Stimulated activated CD4-positive, alpha-beta T cell treated with anti-CD3 and anti-CD28 coated beads, Interleukin-1b, Interleukin-23, amount 100 ng/mL, for 1 hour (primary cell): ENCODE measurements at places on chromosomes 16 and 17.

DNA sequence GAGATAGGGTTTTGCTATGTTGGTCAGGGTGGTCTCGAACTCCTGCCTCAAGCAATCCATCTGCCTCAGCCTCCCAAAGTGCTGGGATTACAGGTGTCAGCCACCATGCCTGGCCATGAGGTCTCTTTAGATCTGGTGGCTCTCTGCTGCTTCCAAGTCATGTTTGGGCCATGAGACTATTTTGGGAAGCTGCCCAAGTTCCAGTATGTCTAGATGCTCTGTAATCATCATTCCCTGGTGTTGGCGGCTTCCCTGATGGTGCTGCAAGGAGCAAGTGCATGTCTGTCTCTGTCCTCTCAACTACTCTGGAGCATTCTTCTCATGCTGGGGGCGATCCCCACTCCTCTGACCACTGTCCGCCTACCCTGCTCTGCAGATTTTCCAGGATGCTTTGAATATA lies 6.4 kb upstream of the ODF4 start:
- DNase-seq: no peak

DNA sequence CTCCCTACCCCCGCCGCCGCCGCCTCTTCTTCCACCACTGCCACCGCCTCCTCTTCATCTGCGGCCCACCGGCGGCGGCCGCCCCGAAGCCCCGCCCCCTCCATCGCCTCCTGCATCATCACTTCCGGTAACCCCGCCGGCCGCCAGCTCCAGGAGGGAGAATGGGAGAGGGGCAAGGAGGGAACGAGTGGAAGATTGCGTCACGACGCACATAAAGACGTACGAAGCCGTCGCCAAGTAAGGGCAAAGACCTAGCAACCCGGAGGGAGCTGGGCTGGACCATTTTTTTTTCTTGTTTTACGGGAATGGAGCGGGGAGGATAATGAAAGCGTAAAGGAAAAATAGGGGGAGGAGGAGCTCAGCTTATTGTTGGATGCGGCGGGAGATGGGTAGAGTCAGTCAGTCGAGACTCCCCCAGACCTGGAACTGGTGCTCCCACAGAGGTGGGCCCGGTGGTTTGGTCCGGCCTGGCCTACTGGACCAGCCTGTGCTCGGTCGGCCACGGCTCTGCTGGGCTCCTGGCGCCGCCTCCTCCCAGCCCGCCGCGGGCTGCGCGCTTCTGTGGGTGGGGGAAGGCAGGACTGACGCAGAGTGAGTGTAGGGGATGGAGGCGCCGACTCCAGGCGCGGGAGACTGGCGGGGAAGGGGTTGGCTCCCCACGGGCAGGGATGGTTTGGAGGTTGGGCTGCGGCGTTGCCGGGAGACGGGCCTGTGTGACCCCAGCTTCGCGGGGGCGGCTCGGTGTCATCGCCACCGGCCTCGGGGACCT lies at the start of the genes DCUN1D3 and LYRM1:
DCUN1D3 (minus strand) TSS at position 60 of the 769 bp plus-strand sequence. CDS start 37,820 bp downstream, outside the sequence.
LYRM1 (plus strand) TSS at position 473 of the 769 bp plus-strand sequence. CDS start 14,785 bp downstream, outside the sequence.
- peak; percentile 80 for DNase-seq

GRCh38 chr16:46783800-46784199 lies 35.7 kb upstream of the MYLK3 start:
- DNase-seq: no peak

- DNase-seq: no peak
Measured at GRCh38 chr16:19583665-19584300, 28.3 kb downstream of the VPS35L start.

GRCh38 chr17:70138291-70138865 lies 31.0 kb upstream of the KCNJ2 start:
- no peak for DNase-seq
